Subcutaneous preadipocyte (primary cell): ENCODE measurements at places on chromosomes 5 and 9. TPM values are rescaled to one million over a fixed set of nuclear protein-coding genes. Genes with fewer than 3 reads are reported as not detected.

Gene PCDHA6
- total RNA-seq = under 0.01 and 0.37 TPM in 2 replicates

Gene AMBP
- total RNA-seq = not detected in 2 replicates

Gene CMBL
- total RNA-seq = 8.6 and 10.3 TPM in 2 replicates

Gene ENC1
- 8.1 and 25.2 TPM in 2 replicates for total RNA-seq

Gene UBAP1
- total RNA-seq = 30.9 and 31.3 TPM in 2 replicates

Gene DRD1
- not detected in 2 replicates for total RNA-seq

Gene GCNT4
- total RNA-seq = 0.37 and 0.39 TPM in 2 replicates

Gene NRG2
- total RNA-seq = 1.1 and 2.0 TPM in 2 replicates

Gene TIMD4
- total RNA-seq = not detected in 2 replicates

Gene MYOT
- not detected in 2 replicates for total RNA-seq

Gene CDH6
- under 0.01 TPM in 1 of 2 replicates, not detected in the other for total RNA-seq

Gene CFAP157
- not detected in 2 replicates for total RNA-seq

Gene SH3PXD2B
- 53.0 and 60.6 TPM in 2 replicates for total RNA-seq

Gene PTGS1
- total RNA-seq = 39.9 and 83.0 TPM in 2 replicates

Gene RLN2
- not detected in 2 replicates for total RNA-seq

Gene TAF11L8
- not detected in 2 replicates for total RNA-seq

Gene SLC9A3
- 0.98 and 1.1 TPM in 2 replicates for total RNA-seq

Gene CCDC171
- 2.7 and 2.9 TPM in 2 replicates for total RNA-seq

Gene COQ4
- 43.0 and 45.9 TPM in 2 replicates for total RNA-seq

Gene BTNL3
- not detected in 2 replicates for total RNA-seq

Gene RNF183
- total RNA-seq = under 0.01 TPM in 1 of 2 replicates, not detected in the other

Gene HAVCR2
- total RNA-seq = 0.78 and 3.3 TPM in 2 replicates

Gene IL3
- total RNA-seq = not detected in 2 replicates
